GM23248 (cell line): ENCODE measurements at places on chromosomes 5 and 9.

DNA sequence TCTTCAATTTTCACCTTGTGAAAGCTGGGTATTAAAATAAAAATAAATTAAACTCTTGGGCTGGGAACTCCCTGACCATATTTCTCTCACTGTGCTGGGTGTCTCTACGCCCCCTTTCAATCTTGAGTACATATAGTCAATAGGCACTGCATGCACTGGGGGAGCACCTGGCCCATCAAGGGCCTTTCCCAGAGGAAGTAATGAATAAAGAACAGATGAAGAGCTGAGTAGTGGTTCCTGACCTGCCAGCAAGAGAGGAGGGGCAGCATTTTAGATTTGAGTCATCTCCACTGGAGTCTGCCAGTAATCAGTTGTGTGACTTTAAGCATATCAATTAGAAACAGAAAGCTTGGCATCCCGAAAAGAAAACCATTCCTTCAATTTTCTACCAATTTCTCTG is 6.2 kb downstream of the MAPKAP1 start:
- peak; percentile 68 for DNase-seq

DNA sequence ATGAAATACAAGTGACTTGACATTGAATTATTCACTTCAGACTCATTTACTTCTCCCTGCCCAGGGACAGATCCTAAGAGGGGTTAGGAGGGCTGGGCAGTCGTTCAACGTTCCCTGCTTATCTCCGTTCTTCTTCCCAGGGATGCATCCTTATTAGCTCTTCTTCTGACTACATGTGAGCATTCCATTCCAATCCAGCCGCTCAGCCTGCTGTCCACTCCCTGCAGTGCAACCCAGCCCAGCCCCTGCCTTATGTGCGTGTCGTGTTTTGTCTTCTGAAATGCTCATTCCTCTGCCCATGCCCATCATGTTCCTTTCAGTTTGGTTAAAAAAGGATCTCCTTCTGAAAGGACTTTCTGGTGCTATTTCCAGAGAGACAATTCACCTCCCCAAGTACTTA is 64.7 kb upstream of the PALM2AKAP2 start:
- no peak for DNase-seq

DNA sequence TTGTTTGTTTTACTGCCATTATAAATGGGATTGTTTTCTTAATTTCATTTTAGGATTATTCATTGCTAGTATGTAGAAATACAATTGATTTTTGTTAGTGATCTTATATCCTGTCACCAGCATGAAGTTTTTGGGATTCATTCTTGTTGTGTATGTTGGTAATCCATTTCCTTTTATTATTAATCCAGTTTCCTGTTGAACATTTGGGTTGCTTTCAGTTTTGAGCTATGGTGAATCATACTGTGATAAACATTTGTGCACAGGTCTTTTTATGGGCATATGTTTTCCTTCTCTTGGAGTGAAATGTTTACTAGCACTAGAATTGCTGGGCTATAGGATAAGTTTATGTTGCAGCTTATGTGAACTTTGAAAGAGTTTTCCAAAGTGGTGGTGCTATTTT is 69.6 kb downstream of the MAN2A1 start:
- peak; percentile 46 for DNase-seq

GRCh38 chr9:20980832-20981455 is 50.5 kb downstream of the HACD4 start:
- DNase-seq: peak; percentile 89

DNA sequence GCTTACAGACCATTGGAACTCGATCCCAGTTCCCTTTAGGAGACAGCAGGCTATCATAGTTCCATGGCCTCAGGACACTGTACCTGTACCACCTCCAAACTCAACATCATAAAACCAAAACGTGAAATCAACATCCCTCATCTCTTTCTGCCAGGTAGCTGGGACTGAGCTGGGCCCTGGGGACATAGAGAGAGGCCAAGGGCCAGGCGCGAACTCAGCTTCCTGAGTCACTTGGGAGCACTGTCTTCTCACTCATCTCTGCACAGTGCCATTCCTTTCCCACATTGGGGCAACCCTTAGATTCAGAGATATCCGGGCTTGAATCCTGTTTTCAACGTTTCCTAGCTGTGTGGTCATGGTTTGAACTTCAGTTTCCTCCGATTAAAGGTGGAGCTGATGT is 12.2 kb downstream of the DAB2IP start:
- no peak for DNase-seq

- DNase-seq: peak; percentile 64
Observed at GRCh38 chr9:127980060-127980705, 606 bp downstream of the EEIG1 start.

GRCh38 chr9:89502038-89502601 is 4.2 kb upstream of the SEMA4D start:
- DNase-seq: no peak

GRCh38 chr9:95383845-95384244 is 66.3 kb upstream of the FANCC start:
- DNase-seq: no peak

DNA sequence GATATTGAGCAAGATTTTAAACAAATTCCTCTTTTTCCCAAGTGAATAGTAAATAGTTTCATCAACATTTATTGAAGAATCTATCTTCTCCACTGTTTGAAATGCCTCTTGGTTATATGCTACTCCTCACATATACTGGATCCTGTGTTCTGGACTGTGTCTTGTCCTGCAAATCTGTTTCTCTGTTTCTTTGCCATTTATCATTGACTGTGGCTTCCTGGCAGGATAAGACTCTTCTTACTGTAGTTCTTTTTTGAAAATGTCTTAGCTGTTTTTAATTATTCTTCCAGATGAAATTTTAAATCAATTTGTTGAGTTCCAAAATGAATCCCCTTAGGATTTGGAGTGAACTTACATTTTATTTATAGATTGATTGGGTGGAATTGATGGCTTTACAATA is 27.8 kb downstream of the RALGPS1 start:
- no peak for DNase-seq

DNA sequence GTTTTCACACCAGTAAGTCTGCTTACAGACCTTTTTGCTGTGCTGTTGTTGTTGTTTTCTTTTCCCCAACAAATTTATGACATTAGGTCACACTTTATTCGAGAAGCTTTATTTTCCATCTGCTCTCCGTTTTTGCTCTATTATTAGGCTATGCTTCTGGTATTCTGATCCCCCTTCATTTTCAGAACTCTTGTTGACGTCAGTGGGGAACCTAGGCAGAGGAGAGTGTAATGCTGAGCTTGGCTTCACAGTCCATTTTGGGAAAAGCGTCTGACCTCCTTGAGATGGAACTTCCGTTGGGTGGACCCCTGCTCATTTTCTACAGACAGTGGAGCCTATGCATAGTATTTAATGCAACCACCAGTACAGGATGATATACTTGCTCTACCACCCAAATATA is 387.9 kb upstream of the MEF2C start:
- no peak for DNase-seq

DNA sequence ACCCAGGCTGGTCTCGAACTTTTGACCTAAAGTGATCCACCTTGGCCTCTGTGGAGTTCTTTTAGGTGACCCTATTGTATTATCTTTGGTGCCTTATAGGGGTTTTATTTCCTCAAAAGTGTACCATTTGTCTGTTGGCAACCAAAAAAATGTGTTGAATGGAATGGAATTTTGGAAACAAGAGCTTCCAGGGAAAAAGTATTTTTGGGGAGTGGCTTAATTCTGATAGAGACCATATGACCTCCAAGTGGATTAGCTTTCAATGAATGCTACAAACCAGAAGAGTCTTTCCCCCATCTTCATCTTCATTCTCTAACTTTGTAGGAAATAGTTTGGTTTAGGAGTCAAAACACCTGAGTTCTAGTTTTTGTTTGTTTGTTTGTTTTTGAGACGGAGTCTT is 3.4 kb upstream of the OGN start:
- DNase-seq: no peak

GRCh38 chr9:72633966-72634365 is 112.6 kb downstream of the TMC1 start:
- DNase-seq: peak; percentile 91

DNA sequence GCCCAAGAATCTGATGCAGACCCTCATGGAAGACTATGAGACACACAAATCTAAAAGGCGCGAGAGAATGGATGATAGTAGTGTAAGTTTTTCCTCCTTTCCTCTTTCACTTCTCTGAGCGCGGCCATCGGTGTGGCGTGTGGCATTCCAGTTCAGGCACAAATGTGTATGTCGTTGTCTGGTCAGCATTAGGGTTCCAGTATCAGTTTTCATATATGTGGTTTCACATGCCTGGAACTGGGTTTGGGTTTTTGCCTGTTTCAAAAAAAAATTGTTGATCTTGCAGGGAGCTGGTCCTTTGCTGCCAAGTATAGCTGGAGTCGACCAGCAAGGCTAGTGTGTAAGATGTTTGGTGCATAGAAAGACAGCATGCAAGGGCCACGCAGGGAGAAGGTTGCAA is 51.5 kb downstream of the C9orf152 start:
- DNase-seq: no peak

DNA sequence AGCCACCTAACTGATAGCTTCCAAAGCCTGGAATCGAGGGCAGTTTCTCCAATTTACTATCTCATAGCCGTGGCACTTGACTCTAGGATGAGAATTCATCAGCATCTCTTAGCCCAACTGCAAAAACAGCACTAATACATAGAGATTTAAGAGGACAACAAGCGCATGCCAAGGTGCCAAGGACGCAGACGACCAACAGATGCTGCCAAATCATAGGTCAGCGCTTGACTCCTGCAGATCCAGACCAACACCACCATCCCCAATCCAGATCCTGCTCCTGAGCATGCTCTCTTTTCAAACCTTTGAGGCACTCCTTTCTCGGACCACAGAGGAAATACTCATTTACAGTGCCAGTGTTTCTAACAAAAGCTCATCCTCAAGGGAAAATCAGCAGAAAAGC is 24.6 kb downstream of the NRG2 start:
- DNase-seq: no peak

DNA sequence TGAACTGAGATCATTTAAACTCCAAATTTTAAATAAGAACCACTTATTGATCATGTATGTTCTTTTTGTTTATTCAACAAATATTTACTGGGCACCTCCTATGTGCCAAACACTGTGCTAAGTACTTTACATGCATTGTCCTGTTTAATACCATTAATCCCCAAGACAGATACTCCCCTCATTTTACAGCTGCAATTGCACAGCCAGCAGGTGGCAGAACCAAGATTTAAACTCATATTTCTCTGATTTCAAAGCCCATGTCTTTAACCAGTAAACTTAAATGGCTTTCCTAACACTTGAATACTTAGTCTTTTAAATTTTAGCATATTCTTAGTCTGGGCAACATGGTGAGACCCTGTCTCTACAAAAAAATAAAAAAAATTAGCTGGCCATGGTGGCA is 43.4 kb upstream of the KIAA1958 start:
- DNase-seq: peak; percentile 49

- no peak for DNase-seq
Observed at GRCh38 chr9:126581893-126582292, 31.8 kb upstream of the LMX1B start.

- DNase-seq: no peak
Observed at GRCh38 chr5:44486591-44486990, 97.4 kb upstream of the FGF10 start.

GRCh38 chr9:36793277-36793676 is 220.6 kb downstream of the MELK start:
- no peak for DNase-seq

DNA sequence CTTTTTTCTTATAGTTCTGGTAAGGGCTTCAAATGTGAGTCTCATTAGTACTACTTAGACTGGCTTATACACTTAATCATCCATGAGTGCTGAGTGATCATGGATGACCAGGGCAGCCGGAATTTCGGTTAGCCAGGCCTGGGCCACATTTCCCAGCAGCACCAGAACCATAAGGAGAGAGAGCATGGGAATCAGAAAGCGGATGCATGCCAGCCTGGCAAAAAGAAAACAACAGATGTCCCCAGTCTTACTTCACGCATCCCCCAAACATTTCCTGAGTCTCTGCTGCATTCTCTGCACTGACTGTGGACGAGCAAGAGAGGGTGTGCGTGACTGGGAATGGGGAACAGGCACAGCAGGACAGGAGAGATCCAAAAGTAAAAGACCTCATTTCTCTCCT is 371.1 kb upstream of the ZNF608 start:
- peak; percentile 40 for DNase-seq

GRCh38 chr9:81234924-81235610 is 454.3 kb downstream of the TLE1 start:
- DNase-seq: no peak

DNA sequence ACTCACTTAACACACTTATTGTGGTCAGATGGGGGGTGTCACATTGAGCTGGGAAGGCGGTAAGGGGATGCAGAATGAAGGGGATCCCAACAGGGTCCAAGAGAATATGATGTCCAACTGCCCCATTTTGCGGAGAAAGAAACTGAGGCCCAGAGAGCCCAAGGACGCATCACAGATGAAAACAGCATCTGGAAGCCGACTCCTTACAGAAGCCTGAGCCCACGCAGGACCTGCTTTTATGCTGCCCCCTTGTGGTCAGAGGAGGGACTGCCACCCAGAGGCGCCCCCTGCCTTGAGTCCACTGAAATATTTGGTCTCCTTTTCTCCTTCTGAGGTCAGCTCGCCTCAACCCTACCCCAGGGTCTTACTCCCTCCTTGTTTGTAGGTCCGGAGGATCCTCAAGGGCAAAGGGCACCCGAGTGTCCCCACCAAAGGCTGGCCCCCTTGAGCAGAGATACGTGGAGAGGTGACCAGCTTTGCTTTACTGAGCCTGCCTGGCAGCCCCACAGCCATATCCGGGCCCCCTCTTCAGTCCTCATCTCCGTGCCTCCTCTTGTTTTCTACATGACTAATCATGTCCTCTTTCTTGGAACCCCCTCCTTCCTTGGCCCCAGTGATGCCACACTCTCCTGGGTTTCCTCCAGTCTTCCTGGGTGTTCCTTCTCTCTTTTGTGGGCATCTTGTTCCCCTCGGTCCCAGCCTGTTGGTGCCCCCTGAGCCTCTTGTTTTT is 30.0 kb upstream of the TTLL11 start:
- DNase-seq: peak; percentile 78

DNA sequence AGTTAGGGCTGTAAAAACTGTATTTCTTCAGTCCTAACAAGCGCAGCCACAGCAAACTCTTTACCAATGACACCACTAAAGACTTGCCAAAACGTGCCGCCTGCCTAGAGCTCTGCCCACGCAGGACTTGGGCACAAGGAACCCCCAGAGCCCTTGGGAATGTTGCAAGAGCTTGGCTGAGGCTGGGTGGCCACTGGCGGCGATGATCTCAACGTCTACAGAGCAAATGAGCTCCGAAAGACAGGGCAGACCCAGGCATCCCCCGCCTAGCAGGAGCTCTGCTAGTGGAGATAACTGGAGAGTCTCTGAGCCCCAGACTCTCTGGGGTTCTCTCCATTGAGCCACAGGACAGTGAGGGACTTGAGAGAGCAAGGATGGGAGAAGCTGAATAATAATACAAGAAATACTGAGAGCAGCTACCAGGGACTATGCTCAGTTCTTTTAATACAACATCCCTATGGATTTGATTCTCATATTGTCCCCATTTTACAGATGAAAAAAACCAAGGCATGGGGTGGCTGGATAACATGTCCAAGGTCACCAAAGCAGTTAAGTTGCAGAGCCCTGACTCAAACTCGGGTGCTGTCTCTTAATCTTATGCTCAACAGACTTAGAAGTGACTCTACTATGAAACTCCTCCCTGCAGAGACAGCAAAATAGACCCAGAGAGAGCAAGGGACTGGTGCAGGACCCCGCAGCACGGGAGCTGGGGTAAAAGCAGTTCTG is 32.5 kb downstream of the SHB start:
- peak; percentile 97 for DNase-seq

GRCh38 chr9:72794946-72795345 is 157.9 kb downstream of the ALDH1A1 start:
- DNase-seq: no peak
